HTR-8/SVneo (cell line): ENCODE measurements at places on chromosomes 2 and 18.

DNA sequence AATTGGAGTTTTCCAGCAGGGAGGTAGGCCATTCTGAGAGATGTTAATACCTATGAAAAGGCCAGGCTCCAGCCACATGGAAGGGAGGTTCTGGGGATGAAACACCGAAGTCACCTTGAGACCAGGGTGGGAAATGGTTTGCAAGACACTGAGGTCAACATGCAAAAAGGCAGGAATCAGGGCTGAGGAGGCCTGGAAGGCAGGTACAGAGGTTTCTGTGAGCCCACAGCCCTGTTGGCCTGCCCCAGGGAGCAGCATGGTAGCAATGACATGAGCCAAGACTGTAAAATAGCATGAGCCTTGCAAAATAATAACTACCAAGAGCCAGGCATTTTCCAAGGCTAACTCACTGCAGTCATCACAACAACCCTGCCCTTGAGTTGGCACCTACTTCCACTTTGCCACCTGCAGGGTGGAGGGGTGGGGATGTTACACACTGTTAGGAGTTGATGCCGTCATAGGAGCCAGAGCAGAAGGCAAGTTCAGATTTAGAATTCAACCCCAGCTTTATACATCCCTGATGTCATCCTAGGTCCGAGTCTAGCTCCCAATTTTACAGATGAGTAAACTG lies 61.3 kb downstream of the ZBTB7C start:
- no peak for DNase-seq

DNA sequence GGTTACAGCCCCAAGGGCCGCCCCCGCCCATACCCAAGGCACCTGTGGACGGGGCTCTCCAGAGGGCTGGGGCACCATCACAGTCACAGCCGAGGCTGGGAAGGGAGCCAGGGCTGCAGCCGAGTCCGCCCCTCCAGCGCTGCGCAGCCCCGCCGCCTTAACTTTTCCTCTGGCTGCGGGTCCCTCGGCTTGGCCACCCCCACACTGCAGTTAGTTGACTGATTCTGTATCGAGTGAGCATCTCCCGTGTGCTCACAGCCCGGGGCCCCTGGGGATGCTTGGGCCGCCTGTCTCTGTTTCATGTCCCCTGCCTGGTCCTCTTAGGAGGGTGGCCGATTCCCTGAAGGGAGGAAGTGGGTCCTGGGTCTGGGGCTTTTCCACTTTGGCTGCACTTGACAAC lies 33.7 kb downstream of the EMILIN2 start:
- DNase-seq = no peak

DNA sequence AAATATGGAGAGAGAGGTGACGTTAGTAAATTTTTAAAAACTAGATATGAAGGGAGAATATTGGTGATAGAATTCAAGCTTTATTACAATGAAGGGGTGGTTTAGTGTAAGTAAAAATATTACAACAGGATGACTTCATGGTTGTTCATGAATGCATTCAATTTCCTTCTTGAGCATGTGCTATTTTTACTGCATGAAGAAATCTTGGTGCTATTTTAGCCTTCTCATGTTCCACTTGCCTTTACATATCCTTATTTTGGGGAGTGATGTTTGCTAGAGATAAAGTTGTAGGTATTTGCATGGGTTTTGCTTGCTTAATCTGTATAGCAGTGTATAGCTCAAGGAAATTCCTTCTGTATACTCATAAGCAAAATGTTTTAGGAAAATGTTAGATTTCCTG lies 195.0 kb upstream of the MMADHC start:
- DNase-seq = no peak

DNA sequence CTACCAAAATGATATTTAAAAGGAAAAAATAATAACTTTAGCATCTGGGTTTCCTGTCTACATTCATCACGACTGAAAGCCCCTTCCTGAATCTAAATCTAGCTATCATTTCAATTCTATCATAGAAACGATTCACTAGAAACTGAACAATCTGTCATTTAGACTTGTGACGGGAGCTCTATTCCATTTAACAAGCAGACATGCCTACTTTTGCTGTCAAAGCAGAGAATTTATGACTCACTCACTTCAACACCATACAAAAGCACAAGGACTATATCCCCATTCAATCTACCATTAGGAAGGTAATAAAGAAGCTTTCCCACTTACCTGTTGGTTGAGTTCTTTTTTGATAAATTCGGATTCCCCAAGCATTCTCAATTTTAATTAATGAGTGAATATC lies 1072.3 kb downstream of the LRP1B start:
- no peak for DNase-seq

- no peak for DNase-seq
These were observed 5.9 kb upstream of the NEURL3 start for GRCh38 chr2:96510931-96511595.

DNA sequence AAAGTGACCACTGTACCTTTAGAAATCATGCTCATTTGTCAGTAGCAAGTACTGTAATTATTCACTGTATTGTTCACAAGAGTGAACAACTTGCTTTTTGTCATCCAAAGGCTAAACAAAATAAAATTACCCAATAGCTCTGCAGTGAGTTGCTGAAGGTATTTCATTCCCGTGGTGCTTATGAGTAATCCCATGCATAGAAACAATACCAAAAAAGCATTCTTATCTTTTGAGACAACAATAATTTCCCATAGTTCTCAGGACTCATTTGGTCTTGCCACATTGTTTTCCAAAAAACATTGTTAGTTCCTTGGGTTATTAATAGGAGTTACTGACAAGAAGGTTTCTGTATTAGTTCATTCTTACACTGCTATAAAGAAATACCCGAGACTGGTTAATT lies 503.2 kb upstream of the FAM98A start:
- no peak for DNase-seq

DNA sequence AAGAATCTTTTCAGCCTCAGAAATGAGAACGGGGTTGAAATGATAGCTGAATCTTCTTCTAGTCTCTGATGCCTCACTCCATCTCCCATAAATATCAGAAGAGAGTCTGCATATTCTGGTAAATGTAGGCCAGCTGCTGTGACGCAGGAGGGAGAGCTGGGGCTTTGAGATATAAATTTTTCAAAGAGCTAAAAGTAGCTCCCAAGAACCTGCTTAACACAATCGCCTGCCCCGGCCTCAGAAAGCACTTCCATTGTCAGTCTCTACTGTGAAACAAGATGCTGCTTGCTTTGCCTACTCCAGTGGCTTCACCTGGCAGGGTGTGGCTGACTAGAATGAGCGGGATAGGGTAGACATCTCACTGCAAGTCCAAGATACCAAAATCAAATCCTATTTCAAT lies 105.0 kb upstream of the CCDC150 start:
- DNase-seq = no peak

DNA sequence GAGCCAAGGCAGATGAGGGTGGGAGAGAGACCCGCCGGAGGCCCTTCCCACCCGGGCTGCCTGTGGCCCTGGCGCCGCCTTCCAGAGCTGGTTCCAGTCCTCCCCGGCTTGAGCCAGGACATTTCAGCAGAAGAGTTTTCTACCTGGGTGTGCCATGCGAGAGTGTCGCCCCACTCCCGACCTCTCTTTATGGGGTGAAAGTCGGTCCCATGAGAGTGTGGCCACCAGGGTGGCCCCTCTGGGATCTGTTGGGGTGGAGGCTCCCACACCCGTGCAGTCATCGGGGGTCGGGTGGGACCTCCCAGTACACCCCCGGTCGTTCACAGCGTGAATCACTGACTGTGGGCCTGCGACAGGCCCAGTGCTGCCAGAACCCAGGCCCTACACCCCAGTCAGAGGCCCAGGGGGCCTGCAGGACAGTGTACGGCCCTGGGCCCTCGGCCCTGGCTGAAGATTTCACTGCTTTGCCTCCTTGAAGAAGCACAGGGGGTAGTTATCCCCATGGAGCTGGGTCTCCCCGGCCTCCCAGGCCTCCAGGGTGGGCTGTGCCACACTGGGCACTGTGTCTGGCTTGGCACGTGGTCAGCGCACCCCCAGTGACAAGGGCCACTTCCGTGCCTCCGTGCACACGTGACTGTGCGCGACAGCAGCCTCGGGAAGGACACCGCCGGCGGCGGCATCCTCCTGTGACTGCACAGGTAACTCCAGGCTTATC lies 5.9 kb downstream of the NFATC1 start:
- no peak for DNase-seq

DNA sequence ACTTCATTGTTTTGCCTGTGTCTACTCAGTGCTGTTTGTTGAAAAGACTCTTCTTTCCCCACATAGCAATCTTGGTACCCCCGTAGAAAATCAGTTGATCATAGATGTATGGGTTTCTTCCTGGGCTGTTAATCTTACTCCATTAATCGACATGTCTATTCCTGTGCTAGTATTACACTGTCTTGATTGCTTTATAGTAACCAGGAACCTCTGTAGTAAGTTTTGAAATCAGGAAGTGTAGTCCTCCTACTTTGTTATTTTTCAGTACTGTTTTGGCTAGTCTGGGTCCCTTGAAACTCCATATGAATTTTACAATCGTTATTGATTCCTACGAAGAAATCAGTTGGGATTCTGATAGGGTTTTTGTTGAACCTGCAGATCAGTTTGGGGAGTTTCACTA lies 78.8 kb upstream of the FAM136A start:
- no peak for DNase-seq

DNA sequence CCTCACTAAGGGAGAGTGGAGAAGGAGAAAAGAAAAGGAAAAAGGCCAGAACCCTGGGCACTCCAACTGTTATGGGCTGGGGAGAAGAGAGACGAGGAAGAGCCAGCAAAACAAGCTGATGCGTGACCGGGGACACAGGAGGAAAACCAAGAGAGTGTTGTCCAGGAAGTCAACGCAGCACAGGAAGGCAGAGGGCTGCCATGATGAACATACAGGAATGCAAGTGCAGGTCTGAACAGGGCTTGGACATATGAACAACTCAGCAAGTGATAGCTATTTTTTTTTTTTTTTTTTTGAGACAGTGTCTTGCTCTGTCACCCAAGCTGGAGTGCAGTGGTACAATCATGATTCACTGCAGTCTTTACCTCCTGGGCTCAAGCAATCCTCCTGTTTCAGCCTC lies 28.4 kb downstream of the SIX3 start:
- DNase-seq = no peak

GRCh38 chr2:177568390-177568789 lies 175.8 kb downstream of the AGPS start:
- DNase-seq = no peak

- no peak for DNase-seq
These were observed 358.7 kb downstream of the SETBP1 start for GRCh38 chr18:45039376-45039775.

DNA sequence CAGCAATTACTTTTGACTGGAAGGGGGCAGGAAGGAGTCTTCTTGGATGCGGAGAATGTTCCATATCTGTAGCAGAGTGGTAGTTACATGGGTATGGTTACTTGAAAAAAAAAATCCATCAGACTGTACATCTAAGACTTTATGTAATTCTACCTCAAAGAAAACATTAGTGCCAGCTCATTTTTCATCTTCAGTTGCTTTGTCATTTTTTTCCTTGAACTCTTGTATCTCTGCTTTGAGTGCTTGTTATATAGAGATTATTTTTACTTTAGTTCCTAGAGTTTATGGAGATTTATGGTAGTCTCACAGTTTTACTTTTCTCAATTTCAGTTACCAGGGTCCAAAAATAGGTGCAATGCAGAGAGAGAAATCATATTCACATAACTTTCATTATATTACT lies 60.0 kb upstream of the ITSN2 start:
- no peak for DNase-seq

GRCh38 chr2:33430077-33430476 lies 46.4 kb upstream of the RASGRP3 start:
- DNase-seq = no peak
